ENCODE measurements at places on chromosomes 5 and 9.

- DNase-seq, result no peak
Observed at GRCh38 chr5:2439608-2440007, 311.9 kb downstream of the IRX2 start.

GRCh38 chr5:68303038-68303738 is 87.6 kb downstream of the PIK3R1 start:
- peak; percentile 36 for DNase-seq

DNA sequence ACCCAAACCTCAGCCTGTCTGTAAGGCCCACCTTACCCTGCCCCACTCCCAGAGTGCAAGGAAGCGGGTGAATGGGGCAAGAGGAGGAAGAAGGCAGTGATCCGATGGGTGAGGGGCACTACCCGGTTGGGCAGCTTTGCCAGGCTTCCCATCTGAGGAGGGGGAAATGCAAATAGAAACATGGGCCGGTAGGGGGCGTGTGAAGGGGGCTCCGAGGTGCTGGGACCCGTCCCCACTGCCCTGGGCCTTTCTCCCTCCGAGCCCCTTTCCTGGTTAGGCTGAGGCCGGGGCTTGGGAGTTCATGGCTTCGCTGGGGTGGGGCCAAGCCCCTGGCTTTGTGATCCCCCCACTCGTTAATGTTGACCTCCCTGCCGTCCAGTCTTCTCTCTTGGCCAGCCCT is 23.6 kb upstream of the MYORG start:
- DNase-seq, result no peak

- DNase-seq, result peak; percentile 75
Observed at GRCh38 chr5:80082731-80083100, 47.6 kb downstream of the THBS4 start.

DNA sequence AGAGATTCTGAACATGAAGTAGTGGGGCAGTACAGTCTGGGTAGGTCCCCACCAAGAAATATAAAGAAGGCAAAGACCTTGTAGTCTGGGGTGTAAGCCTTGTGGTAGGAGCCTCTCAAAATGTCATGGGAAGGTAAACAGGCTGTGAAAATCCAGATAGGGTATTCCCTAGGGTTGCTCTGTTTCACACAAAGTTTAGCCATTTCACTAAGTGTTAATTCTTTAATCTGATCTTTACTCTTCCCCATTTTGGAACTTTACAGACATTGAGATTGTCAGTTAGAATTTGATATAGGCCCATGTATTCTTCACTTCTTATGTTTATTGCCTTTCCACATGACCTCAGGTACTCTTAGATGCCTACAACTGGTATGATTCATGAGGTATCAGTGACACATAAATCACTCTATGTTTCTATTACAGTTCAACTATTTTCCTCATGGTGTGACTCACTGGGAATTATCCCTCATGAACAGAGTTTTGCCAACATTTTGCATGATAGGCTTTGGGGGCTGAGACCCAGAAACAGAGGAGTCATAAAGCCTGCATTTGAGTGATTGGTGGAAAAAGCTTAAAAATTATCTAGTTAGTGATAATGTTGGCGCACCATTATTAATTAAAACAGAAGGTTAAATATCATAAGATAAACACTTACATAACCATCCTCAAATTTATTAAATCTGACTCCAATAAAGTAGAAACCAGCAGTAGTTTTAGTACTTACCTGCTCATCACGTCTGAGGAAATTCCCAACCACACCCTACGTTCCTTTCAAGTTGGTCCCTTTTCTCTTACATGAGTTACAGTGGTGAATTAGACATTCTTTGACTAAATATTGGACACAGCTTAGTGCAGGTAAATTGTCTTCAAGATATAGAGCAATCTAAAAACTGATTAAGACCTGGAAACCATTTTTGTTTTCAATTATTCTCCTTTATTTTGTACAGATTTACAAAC is 399.8 kb upstream of the MEF2C start:
- no peak for DNase-seq

DNA sequence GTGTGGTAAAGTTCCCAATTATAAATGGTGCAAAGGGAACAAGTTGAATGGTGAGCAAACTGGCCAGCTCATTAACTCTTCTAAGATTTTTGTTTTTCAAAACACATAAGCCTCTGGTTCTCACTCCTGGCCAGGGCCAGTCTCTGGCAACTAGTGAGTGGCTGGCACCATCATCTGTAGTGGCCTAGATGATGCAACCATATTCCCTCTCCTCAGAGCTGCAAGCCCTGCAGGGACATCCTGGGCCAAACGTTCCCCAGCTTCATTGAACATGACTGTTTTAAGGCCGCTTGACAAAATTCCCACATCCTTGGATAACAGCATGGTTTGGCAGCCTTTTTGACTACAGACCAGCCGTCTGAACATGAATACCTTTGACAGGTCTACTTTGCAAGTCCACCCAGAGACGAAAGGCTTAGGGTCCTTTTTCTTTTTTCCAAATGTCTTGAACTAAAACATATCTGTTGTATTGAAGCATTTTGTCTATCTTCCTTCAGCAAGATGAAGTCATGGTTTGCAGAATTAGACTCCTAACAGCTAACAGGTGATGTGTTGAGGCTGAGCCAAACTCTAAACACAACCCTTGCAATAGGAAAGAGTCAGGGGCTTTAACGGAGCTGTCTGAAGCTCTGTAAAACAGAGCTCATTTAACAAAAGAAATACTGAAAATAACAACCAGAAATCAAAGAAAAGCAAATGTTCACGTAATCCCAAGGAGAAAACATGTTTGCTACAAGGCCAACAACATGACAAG is 23.8 kb downstream of the MACROH2A1 start:
- no peak for DNase-seq

GRCh38 chr5:35659556-35659955 is 41.9 kb downstream of the SPEF2 start:
- no peak for DNase-seq

GRCh38 chr5:170440771-170441392 is 51.7 kb upstream of the KCNMB1 start:
- no peak for DNase-seq

GRCh38 chr9:136171801-136172411 is 33.0 kb downstream of the LHX3 start:
- DNase-seq, result no peak

DNA sequence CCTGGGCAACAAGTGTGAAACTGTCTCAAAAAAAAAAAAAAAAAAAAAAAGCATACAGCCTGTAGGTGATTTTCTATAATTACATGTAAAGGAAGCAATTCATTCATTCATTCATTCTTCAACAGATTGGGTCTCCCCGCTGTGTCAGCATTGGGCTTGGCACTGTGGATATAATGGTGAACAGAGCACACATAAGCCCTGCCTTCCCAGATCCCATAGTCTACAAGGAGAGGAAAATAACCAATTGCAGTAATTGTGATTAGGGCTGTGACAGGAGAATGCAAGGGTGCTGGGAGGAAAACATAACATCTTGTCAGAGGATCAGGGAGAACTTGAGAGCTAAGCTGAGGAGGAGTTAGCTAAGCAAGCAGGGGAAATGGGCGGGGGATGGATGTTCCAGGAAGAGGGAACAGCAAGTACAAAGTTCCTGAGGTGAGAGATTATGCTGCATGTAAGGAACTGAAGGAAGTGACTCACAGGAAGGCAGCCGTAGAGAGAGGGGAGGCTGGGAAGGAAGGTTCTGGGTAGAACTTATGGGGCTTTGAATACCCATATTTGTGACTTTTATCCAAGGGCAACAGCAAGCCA is 24.0 kb upstream of the KLF9 start:
- no peak for DNase-seq

DNA sequence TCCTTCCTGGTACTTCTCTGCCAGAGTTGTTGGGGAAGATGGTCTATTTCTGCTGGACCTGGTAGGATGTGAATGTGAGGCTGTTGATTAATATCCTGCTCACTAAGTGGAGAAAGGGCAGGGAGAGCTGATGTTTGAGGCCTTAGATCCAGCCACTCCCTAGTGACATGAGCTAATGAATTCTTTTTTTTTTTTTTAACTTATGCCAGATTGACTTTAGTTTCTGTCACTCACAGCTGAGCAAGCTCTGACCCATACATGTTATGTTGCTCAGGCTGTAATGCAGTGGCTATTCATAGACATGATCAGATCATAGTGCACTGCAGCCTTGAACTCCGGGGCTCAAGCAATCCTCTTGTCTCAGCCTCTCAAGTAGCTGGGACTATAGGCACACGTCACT is 75.1 kb upstream of the SPRY4 start:
- no peak for DNase-seq

GRCh38 chr9:115945009-115945431 is 208.6 kb upstream of the PAPPA start:
- DNase-seq, result no peak

DNA sequence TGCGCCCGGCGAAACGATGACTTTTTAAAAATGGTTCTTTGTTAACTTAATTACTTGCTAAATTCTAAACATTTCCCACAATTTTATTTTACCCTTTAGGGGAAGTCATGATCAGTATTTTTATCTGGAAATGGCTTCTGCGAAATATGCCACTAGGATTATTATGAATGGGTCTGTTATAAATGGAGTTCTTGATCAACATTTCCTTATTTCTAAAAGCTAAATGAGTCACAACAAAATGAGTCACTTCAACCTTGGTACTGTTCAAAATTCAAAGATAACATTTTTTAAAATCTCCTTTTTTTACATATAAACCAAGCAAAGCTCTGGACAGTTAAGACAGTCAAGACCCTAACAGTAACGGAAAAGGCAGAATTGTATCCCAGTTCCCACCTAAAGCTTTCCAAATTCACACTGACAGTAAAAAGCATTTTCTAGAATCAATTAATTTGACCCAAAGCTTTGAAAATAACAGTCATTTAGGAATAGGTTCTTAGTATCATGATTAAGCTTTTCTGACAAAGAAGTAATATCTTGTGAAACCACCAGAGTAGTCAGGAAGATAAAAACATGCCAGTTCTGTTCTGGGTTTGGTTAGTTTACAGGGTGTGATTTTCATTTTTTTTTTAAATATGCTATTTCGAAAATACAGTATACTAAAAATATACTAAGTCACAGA is 81.7 kb downstream of the LHFPL2 start:
- DNase-seq, result no peak

GRCh38 chr5:132677682-132678400 is 4.1 kb downstream of the IL4 start:
- DNase-seq, result no peak
